ENCODE measurements at places on chromosomes 12 and 14.

DNA sequence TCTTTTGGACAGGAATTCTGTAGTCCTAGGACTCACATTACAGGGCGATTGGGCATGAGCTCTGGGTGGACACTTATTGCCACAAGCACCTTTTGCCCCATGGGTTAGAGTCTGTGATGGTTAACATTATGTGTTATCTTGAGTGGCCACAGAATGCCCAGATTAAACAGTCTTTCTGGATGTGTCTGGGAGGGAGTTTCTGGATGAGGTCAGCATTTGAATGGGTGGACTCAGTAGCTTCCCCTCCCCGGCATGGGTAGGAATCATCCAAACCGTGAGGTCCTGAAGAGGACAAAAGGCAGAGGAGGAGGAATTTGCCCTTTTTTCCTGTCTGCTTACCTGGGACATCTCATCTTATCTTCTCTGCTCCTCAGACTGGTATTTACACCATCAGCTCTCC, 85.6 kb downstream of the BMP4 start:
- DNase-seq, result no peak

GRCh38 chr14:41957459-41957858, 350.8 kb downstream of the LRFN5 start:
- DNase-seq, result no peak

GRCh38 chr14:71049435-71050133, 142.3 kb downstream of the PCNX1 start:
- DNase-seq, result no peak

GRCh38 chr14:49105512-49105911, 480.7 kb downstream of the RPS29 start:
- DNase-seq, result no peak

DNA sequence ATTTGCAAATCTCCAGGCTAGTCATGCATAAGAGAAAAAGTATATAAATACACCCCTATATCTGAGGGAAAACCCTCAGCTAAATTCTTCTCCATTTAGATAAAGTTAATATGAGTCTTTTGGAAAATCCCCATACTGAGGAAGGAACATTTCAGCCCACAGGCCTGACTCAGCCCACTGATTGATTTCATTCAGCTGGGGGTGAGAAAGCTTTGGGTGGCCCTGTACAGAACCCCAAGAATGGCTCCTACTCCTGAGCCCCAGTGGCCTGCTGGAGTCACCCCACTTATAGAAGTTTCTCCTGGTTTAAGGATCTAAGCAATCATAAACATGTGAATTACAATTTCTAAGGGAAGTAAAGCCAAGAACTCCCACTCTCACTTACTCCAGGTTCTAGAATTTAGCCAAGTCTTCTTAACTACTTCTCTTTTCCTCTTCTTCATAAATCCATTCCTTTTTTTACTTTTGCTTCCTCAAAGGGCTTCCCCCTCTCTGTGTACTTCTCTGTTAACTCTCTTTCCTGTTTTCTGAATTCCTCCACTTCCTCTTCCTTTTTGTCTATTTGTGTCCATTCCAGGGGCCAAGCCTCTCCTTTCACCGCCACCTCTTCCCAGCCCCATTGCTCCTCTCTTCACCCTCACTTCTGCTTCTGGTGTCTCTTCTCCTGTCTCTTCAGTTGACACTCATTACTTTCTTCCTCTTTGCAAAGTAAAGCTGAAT, 21.0 kb downstream of the RTN1 start:
- no peak for DNase-seq

- no peak for DNase-seq
These were observed 2.9 kb downstream of the PRMT5 start for GRCh38 chr14:22926316-22926715.

- no peak for DNase-seq
These were observed 39.8 kb downstream of the SLC24A4 start for GRCh38 chr14:92362781-92363235.

- DNase-seq, result no peak
These were observed 430.0 kb downstream of the ETNK1 start for GRCh38 chr12:23055004-23055403.

DNA sequence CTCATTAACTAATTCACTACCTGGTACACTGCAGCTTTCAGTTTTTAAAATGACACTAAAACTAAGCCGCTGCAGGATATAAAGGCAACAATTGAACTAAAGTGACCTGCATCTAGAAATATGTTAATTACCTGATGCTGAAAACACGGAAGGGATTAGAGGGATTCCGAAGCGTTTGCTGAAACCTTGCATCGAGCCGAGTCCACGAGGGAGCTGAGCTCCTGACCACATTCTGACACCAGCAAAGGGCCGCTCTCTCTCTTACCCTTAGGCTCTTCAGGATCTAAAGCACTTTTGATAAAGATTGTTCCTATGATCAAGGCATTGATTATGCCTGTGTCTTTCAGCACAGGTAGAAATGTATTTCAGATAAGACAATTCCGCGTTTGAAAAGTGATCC, 59.5 kb upstream of the CDKN3 start:
- no peak for DNase-seq

GRCh38 chr14:40983604-40984003, 623.1 kb upstream of the LRFN5 start:
- DNase-seq, result no peak

GRCh38 chr12:81095501-81096232, 17.8 kb downstream of the ACSS3 start:
- no peak for DNase-seq

GRCh38 chr12:95838125-95838524, 20.6 kb upstream of the SNRPF start:
- DNase-seq, result peak; percentile 65

DNA sequence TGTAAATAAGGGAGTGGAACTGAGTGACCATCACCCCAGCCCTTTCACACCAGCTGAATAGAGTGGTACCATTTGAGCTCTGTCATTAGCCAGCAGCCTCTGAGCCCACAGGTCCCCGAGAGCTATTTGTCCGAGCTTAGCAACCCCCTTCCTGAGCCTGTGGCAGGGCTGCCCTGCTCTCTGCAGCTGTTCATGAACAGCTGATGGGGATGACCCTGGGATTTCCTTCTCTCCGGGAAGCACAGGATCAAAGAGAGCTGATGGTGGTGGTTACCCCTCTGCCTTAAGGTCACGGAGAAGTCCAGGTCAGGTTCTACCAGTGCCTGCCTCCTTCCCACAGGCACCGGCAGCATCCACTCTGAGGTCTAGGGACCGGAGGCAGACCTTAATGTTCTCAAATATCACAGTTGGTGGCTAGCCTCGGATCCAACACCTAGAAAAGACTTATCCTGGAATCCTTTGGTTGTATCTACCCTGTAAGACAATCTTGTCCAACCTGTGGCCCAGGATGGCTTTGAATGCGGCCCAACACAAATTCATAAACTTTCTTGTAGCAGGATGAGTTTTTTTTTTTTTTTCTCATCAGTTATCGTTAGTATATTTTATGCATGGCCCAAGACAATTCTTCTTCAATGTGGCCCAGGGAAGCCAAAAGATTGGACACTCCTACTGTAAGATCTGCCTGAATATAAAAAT, 81.1 kb downstream of the ESRRB start:
- no peak for DNase-seq

GRCh38 chr12:96034621-96035282, 635 bp downstream of the LTA4H start:
- DNase-seq, result no peak

GRCh38 chr12:27233814-27234213, 10.3 kb upstream of the STK38L start:
- DNase-seq, result no peak

DNA sequence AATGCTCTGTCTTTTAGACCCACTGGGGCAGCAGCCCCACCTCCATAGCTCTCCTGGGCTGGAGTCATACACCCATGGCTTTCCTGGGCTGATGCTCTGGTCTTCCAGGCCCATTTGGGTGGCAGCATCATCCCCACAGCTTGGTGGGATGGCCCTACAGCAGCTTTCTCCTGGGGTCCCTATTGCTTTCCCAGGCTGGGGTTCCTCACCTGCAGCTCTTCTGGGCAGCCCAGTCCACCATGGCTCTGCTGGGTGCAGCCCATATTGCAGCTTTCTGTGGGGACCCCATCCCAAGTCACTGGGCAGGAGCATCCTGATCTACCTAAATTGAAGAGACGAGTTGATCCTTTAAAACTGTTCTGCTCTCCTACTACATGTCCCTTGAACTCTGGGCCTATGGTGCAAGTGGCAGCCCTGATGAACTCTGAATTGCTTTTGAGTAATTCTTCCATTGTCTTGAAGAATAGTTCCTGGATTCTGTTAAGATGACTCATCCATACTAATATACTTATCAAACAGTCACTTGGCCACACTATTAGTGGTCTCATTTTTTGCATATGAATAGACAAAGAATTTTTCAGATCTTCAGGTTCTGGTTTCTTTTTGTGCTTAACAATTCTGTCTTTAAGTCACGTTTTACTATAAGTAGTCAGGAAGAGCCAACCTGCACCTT, 390.1 kb downstream of the DPF3 start:
- no peak for DNase-seq

- no peak for DNase-seq
These were observed 3.9 kb downstream of the SLCO1A2 start for GRCh38 chr12:21330682-21331253.

DNA sequence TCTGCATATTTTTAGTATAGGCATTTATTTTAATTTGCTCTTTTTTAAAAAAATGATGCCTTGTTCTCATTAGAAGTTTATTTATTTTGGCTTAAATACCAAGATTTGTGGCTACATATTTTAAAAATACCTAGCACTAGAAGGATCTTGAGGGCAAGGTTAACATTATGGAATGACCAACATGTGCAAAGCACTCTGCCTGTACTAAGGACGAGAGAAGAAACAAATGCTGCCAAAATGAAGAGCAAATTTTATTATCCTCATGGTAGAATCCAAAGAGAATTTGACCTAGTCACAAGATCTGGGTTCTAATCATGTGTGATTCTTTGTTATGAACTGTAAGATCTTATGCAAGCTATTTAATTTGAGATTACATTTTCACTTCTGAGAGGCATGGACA, 2.8 kb downstream of the CAND1 start:
- peak; percentile 23 for DNase-seq

DNA sequence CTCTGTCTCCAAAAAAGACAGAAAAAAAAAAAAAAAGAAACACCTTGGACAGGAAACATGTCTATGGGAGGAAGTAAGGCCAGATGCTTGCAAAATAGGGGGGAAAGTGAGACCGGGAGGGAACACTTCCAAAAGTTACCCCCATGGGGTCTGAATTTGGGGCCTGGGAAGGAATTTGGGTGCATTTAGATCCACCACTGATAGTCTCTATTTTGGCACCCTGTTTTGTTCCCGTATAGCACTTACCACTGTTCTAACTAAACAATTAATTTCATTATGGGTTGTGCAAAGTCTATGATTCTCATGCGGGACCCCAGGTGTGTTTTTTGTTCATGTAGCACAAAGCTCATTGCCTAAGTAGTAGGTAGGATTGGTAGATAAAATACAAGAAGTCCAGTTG, 1.4 kb upstream of the MLEC start:
- no peak for DNase-seq

DNA sequence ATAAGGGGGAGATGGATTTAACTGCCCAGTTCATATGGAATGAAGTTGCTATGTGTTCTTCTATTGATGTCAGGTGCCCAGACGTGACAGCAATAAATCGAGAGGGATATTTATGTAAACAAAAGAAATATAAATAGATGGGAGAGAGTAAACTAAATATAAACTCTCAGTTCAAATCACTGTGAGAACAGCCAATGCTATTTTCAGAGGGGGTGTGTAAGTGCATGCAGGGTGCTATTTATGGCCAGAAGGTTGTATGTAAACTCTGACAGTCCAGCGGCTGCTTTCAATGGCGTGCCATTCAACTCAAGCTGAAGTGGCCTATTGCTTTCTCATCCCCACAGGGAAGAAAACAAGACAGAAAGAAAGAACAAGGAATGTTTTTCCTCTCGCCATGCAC, 127.2 kb downstream of the KCNA5 start:
- DNase-seq, result no peak

- no peak for DNase-seq
These were observed 26.3 kb upstream of the AMIGO2 start for GRCh38 chr12:47105914-47106674.

DNA sequence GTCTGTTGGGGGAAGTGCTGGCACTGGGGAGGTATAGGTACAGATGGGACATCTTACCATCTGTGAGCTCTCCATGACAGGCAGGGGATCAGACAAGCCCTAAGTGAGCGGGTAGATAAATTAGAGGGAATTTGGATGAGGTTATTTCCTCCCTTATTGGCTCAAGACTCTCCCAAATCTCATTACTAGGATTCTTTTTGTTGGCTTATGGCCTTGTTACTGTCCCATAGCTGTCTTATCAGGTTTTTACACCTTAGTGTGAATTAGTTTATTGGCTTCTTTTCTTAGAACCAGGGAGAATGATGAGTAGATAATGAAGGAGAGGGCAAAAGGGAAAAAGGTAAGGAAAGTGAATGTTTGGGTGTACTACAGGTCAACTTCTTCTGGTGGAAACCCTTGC, 191.1 kb upstream of the PRICKLE1 start:
- no peak for DNase-seq

- DNase-seq, result no peak
These were observed 326.1 kb downstream of the NAV3 start for GRCh38 chr12:78156751-78157150.

- no peak for DNase-seq
These were observed 8.8 kb downstream of the DTX1 start for GRCh38 chr12:113065126-113066007.

GRCh38 chr12:52442600-52443061, 8.5 kb upstream of the KRT75 start:
- no peak for DNase-seq

DNA sequence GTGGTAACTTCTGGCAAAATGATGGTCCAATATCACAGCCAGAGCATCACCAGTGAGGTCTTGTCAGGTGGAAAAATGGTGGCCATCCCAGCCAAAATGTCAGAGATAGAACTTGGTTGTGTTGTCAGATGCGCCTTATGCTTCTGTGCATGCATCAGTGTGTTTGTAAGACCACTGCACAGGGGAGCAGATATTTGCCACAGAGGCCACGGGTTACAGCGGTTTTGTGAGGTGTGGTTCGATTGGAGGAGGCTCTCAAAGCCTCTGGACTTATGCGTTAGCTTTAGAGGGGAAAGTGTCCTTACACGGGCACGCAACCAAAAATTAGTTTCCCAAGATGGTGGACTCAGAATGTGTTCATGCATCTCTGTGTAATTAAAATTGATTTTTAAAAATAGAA, 243.8 kb downstream of the ADGRD1 start:
- DNase-seq, result no peak

GRCh38 chr14:78232231-78233000, 62.2 kb downstream of the NRXN3 start:
- DNase-seq, result no peak

DNA sequence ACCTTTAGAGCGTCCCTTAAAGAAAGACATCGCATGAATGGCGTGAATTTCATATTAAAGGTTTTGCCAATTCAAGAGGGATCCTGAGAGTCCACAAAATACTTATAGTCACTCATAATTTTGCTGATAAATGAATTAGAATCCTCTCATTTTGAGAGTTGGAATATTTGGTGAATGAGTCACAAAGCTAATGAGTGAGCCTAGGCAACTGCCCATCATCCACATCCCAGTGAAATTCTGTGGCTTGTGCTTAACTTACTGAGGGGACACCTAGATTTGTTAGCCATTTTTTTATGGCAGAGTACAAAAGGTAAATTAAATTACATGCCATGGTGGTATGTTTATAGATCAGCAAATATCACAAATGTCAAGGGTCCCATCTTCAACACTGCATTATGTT, 12.7 kb upstream of the NOXRED1 start:
- no peak for DNase-seq

Data from BJ (cell line).